ENCODE measurements at places on chromosomes 1 and 21. TPM values are rescaled to one million over a fixed set of nuclear protein-coding genes. Genes with fewer than 3 reads are reported as not detected.
A peak's percentile ranks its signal among the peaks of the same experiment; 100 is the strongest.

The CFAP141 gene
- not detected for polyA plus RNA-seq

GRCh38 chr1:154467434-154468102, 34.5 kb upstream of the TDRD10 start:
- DNase-seq: no peak

The SLAMF6 gene
- 0.90 TPM for polyA plus RNA-seq

- no peak for DNase-seq
Measured at GRCh38 chr1:85450832-85451231, 14.1 kb downstream of the DDAH1 start.

The HHIPL2 gene
- 1.1 TPM for polyA plus RNA-seq

DNA sequence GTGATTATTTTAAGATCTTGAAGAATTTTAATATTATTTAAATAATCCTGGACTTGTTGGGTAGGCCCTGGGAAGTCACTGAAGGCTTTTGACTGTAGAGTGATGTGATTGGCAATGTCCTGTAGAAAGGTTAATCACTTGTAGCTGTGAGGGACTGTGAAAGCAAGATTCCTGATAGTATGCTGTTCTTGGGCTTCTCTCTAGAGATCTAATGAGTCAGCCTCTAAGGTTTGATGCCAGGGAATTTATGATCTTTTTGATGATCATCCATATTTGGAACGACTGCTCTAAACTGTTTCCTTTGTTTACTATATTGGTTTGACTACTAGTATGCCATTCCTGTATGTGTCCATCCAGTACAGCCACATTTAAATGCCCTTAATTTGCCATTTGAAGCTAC, 56.5 kb downstream of the CAMSAP2 start:
- DNase-seq: no peak

- no peak for DNase-seq
Measured at GRCh38 chr1:17141441-17142197, 22.4 kb upstream of the PADI2 start.

- no peak for DNase-seq
Measured at GRCh38 chr1:17540255-17541001, 930 bp downstream of the ARHGEF10L start.

DNA sequence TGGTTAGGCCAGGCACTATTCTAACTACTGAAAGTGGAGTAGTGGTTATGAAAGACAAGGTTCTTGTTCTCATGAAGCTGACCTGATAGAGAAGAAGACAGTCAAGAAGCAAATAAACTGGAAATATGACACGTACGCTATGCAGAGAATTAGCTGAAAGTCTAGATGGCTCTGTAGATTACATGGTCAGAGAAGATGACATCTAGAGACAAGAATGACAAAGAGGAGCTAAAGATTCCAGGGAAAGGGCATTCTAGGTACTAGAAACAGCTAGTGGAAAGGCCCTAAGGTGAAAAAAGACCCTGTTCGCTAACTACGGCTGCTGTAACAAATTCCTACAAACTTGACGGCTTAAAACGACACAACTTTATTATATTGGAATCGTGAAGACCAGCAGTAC, 68.0 kb upstream of the NRIP1 start:
- no peak for DNase-seq

DNA sequence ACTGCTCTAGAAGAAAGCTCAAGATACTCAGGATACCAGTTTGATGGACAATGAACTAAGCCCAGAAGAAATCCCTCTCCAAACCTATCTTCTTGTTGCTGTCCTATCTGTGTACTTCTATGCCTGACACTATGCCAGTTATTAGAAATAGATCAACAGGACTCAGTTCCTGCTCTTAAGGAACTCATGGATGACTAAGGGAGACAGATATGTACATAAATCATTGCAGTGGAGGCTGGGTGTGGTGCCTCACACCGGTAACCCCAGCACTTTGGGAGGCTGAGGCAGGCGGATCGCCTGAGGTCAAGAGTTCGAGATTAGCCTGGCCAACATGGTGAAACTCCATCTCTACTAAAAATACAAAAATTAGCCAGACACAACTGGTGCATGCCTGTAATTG, 42.4 kb upstream of the AK4 start:
- DNase-seq: no peak

The MAEL gene
- 0.97 TPM for polyA plus RNA-seq

The TGFB2 gene
- polyA plus RNA-seq: not detected

DNA sequence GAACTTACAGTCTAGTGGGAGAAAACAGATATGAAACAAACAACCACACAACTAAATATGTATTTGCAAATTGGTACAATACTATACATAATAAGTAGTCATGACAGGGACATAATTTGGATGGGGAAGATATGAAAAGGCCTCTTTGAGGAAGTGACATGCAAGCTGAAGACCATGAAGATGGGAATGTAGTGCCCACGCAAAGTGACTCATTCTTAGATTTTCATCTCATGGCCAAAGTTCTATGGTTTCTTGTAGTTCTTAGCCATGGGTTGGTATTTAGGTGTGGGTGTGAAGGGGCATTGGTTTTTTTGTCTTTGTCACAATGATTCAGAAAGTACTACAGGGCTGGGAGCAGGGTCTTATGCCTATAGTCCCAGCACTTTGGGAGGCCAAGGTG, 105.4 kb upstream of the FAM78B start:
- peak; percentile 33 for DNase-seq

DNA sequence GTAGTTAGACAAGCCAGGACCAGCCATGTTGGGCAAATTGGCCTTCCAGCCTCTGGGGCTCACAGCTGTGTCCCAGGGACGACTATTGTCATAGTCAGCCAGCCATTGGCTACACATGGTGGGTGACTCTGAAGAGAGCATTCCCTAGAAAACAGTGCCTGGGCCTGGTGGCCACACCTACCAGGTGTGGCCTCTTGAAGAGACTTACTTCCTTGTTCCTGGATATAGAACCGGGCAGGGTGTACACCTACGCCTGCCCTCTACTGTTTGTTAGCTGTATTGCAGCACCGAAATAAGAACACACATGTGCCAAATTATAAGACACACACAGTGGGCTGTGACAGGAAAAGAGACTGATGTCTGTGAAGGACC, 134.6 kb upstream of the ARHGEF16 start:
- DNase-seq: peak; percentile 85

GRCh38 chr1:9439074-9439761, 100.0 kb upstream of the SLC25A33 start:
- DNase-seq: no peak

The KCNN3 gene
- not detected for polyA plus RNA-seq

DNA sequence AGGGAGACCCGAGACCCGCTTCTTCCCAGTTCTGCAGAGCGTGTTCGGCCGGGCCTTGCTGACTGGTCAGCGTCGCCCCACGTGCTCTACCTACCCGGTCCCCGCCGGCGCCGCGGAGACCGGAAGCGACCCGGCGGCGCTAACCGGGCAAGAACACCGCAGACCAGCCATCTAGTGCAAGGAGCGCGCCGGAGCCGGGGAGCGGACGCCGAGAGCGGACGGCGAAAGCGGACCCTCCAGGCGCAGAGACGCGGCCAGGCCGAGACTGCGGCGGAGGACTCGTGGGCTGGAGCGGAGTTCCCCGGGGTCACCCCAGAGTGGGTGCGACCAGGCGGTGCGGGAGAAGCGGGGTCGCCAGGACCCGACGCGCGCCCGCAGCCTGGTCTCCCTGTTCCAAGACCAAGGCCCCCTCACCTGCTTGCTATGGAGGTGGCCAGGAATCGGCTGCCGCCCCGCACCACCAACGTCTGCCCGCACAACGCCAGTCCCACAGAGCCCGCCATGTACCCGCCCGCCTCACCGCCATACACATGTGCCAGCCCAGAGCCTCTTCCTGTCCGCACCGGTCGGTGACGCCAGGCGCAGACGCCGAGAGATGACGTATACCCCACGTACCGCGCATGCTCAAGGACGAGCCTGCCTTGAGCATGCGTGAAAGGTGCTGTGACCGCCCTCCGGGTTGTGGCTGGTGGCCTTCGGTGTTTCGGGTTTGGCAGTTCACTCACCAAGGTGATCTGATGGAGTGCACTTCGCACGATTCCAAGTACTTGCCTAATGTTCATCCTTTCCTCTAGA, at the start of gene WDR4:
Gene WDR4 (minus strand): TSS at position 547 of the 795 bp plus-strand sequence. CDS start 44 bp downstream, at position 503.
- DNase-seq: peak; percentile 100

- DNase-seq: peak; percentile 76
Measured at GRCh38 chr1:111756124-111756513, 418 bp downstream of the DDX20 start.

- DNase-seq: no peak
Measured at GRCh38 chr1:70893381-70893780, 154.2 kb downstream of the PTGER3 start.

The PCSK9 gene
- 43.9 TPM for polyA plus RNA-seq

GRCh38 chr1:43653893-43654292, 3.9 kb downstream of the KDM4A start:
- no peak for DNase-seq

GRCh38 chr1:24438423-24438901, 22.9 kb downstream of the NIPAL3 start:
- DNase-seq: peak; percentile 45

GRCh38 chr1:230753191-230753585, 6.0 kb downstream of the CAPN9 start:
- DNase-seq: no peak

The SH3BGR gene
- 25.6 TPM for polyA plus RNA-seq

DNA sequence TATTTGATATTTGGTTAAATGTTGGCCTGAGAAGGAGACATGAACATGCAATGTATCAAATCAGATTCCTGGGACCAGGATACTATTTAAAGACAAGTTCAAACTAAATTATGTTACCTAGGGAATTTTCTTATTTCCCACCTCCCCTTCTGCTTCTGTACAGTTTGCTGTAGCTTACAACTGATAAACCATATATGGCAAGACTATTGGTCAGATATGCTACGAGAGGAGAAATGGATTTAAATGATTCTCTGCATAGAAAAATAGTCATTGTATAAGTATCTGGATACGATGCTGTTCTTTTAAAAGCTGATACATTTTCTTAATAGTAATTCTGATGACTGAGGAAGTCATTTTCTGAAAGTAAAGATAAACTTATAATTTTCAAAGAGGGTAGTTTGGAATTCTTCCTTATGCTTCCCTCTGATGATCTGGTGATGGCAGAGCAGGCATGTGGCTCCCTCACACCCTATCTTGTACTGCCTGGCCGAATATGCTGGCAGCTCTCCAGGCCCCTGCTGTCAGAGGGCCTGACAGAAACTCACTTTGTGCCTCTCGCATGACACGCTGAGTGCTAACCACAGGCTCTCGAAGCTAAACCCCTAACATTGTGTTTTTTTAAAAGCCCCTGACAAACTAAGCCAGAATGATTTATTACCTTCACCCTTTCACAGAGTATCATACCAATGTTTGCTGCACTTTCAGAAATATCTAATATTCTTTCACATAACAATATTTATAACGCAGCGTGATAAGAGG, 19.4 kb downstream of the RRP15 start:
- peak; percentile 89 for DNase-seq

DNA sequence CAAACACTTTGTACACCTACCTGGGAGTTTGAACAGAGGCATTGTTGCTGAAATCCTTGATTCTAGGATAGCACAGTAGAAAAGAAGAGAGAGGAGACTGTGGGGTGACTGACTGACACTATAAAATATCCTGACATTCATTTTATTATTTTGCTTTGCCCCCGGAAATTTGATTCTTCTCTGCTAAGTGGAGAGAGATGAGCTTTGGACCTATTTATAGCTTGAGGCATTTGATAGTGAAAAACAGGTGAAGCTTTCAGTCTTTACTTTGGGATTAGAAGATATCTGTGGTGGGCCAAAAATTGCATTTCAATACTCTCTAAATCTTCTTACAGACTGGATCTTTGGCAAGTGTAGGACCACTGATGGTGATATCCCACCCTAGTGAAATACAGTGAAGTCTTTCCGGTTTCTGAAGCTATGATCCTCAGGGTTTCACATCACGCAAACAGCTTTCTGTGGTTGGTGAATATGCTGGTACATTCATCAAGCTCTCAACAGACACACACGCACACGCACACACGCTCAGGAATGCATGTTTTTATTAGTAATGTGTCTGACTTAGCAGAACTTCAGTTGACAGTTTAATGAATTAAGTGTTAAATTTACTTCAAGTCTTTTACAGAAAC, at the start of gene AMPD1:
Gene AMPD1 (minus strand): TSS at position 117 of the 629 bp plus-strand sequence. CDS start 75 bp downstream, at position 42.
- DNase-seq: no peak

DNA sequence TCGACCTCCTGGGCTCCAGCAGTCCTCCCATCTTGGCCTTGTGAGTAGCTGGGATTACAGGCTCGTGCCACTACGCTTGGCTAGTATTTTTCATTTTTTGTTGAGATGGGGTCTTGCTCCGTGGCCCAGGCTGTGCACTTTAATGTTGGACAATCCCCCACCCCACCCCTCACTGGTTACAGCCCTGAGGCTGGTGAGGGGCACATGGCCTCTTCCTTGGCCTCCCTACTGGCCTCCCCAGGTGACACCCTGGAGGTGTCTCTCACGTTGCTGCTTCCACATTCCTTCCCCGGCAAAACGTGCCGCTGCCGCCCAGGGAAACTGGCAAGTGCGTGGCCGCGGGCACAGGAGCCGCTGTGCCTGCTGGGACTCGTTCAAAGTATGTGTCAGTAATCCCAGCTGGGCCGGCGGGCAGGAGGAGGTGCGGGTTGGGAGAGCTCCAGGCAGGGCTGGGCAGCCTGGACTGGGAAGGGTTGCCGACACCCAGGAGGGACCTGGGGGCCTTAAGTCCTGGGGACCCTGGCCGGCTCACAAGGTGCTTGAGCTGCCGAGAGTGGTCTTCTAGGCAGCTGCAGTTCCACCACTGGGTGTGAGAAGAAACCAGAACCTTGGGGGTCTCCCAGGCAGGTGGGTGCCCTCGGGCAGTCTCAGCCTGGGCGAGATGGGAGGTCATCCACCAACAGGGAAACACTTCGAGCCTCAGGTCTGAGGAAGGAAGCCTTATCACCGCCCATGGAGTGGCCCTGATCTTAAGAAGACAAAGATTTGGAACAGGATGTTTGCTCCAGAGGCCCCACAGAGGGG, 6.5 kb downstream of the WNT3A start:
- DNase-seq: peak; percentile 8

GRCh38 chr1:213687832-213688231, 299.9 kb upstream of the PROX1 start:
- DNase-seq: no peak

- DNase-seq: no peak
Measured at GRCh38 chr1:216910081-216910840, 187.0 kb upstream of the ESRRG start.

Data from K562 (cell line).